ENCODE measurements at places on chromosomes 16 and 17.

DNA sequence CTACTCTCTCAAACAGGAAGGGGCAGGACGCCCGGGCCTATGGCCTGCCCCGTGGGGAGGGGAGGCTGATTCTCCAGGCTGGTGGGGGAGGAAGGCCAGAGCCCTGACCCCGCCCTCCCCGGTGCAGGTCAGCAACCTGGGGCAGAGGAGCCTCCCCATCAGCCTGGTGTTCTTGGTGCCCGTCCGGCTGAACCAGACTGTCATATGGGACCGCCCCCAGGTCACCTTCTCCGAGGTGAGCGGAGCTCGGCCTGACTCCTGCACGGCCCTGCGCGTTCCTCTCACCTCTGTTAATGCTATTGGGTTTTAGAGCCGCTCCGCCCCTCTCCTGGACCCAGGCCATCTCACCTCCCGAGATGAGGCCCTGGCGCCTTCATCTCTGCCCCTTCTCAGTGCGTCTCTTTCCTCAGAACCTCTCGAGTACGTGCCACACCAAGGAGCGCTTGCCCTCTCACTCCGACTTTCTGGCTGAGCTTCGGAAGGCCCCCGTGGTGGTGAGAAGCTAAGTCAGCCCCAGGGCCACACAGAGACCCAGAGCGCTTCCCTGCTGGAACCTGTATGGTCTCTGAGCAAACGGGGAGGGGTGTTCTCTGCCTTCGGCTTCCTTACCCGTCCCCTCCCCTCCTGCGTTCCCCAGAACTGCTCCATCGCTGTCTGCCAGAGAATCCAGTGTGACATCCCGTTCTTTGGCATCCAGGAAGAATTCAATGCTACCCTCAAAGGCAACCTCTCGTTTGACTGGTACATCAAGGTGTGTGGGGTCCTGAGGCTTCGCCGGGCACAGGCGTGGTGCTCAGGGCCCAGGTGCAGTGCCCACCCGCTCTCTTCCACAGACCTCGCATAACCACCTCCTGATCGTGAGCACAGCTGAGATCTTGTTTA, 25.1 kb upstream of the ITGAX start:
- peaks cover 43% of the 10 kb centered on the region for H3K27me3 ChIP-seq
- no peak overlapping the region for H3K27ac ChIP-seq
- peaks cover 8% of the 10 kb centered on the region for H3K4me1 ChIP-seq
- DNase-seq = no peak
- H3K4me3 ChIP-seq = no peak overlapping the region

GRCh38 chr16:88449267-88449561, 3.9 kb upstream of the ZFPM1 start:
- peaks cover 6% of the 10 kb centered on the region for H3K27me3 ChIP-seq
- no peak overlapping the region for H3K4me3 ChIP-seq
- peaks cover 6% of the 10 kb centered on the region for H3K4me1 ChIP-seq
- no peaks in the 10 kb centered on the region for H3K36me3 ChIP-seq

DNA sequence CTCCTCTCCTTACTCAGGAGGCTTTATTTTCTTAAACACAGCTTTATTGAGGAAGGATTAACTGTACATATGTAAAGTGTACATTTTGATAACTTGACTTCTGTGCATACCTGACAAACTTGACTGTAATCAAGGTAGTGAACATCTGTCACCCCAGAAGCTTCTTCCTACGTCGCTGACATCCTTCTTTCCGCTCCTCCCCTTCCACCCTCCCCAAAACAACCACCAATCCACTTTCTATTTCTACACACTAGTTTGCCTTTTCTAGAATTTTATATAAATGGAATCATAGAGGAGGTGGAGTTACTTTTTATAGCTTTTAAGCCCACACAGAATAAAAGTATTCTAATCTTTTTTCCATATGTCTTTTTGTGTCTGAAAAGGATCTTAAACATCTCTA, 225.2 kb upstream of the RBFOX1 start:
- no peaks in the 10 kb centered on the region for H3K27me3 ChIP-seq
- H3K4me1 ChIP-seq = no peaks in the 10 kb centered on the region
- H3K36me3 ChIP-seq = no peaks in the 10 kb centered on the region
- H3K4me3 ChIP-seq = no peak overlapping the region

DNA sequence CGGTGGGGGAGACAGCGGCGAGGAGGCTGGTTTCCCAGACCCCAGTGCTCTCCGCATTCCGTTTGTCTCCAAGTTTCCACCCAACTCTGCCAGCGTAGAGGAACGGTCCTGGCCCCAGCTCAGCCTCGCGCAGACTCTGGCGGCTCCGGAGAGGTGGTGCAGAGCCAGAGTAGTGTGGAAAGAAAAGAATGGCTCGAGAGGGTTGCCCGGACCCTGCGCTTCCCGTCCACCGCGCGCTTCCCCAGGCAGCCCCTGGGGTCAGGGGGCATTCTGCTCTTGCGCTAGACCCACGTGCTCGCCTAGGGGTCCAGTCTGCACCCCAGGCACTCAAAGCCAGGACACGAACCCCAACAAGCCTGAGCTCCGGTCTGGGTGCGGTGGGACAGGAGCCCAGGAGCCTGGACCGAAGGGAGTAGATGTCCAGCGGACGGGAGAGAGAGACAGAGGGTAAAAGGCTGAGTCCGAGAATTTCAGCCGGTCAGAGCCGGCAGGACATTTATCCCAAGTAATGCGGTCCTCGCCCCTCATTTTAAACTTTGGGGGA, 3.8 kb downstream of the PMP22 start:
- H3K4me3 ChIP-seq = peak overlapping the region; percentile 70
- H3K27me3 ChIP-seq = no peaks in the 10 kb centered on the region
- H3K4me1 ChIP-seq = peaks cover 36% of the 10 kb centered on the region
- H3K27ac ChIP-seq = peak overlapping the region; percentile 92

DNA sequence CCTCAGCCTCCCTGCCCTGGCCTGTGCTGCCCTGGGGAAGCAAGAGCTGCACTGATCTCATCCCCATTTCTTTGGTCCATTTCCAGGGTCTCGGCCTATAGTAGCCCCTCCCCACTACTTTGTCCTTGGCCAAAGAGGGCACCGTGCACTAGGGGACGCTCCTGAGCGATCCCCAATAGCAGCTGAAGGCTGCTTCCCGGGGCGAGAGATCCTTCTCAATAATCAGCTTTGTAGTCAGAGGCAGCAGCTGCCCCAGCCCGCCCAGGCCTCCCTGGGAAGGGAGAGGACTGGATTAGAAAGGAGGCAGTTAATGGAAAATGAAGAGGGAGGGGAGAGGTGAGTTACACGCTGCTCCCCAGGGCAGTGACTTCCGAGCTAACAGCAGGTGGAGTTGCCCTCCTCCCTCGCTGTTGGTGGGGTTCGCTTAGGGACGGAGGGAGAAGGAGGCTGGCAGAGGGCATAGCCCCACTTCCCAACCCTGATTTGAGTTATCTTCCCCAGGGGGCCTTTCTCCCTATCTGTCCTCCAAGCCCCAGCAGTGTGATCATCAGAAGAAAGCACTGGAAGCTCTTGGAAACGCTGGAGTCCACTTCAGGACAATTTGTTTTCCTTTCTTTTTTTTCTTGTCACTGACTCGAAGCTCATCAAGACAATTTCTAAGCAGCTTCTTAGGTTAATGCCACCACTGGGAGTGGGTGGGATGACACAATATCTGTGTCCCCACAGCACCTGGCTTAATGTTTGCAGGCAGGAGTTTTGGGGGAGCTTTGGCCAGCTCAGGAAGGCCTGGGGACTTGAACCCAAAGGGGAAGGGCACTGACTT, 2.6 kb downstream of the MXRA7 start:
- peak overlapping the region; percentile 98 for H3K27ac ChIP-seq
- H3K36me3 ChIP-seq = no peaks in the 10 kb centered on the region
- H3K4me1 ChIP-seq = peaks cover 54% of the 10 kb centered on the region
- H3K4me3 ChIP-seq = no peak overlapping the region

DNA sequence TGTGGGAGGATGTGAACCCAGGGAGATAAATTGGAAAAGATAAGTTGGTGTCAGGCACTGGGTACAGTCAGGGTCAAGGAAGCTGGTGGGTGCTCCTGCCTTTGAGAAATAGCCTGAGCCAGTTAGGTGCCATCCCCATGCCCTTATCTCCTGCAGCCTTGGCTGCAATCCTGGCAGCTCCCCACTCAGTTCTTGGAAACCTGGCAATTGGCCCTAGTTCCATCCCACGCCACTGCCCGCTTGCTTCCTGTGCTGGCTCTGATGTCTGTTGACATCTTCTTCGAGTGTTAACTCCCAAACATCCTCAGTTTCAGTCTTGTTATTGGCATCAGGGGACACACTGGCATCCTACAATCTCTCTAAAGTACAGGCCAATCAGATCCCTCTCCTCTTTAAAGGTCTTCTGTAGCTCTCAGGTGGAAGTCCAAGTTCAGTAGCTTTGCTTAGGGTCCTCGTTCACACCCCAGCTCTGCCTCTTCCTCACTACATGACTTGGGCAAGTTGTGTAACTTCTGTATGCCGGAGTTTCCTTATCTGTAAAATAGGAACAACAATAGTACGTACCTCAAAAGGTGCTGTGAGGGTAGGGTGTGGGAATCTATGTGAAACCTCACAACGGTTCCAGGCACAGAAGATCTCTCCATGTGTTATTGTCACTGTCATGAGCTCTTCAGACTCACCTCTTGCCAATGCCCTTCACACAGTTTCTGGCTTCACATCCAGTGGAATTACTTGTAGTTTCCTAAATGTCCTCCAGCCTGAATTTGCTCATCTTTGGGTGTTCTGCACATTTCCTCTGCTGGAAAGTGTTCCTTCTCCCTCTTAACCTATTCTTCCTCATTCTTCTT, 13.5 kb upstream of the PRKAR1A start:
- peak overlapping the region; percentile 18 for H3K27ac ChIP-seq
- H3K36me3 ChIP-seq = no peaks in the 10 kb centered on the region
- no peaks in the 10 kb centered on the region for H3K4me1 ChIP-seq
- no peaks in the 10 kb centered on the region for H3K27me3 ChIP-seq

DNA sequence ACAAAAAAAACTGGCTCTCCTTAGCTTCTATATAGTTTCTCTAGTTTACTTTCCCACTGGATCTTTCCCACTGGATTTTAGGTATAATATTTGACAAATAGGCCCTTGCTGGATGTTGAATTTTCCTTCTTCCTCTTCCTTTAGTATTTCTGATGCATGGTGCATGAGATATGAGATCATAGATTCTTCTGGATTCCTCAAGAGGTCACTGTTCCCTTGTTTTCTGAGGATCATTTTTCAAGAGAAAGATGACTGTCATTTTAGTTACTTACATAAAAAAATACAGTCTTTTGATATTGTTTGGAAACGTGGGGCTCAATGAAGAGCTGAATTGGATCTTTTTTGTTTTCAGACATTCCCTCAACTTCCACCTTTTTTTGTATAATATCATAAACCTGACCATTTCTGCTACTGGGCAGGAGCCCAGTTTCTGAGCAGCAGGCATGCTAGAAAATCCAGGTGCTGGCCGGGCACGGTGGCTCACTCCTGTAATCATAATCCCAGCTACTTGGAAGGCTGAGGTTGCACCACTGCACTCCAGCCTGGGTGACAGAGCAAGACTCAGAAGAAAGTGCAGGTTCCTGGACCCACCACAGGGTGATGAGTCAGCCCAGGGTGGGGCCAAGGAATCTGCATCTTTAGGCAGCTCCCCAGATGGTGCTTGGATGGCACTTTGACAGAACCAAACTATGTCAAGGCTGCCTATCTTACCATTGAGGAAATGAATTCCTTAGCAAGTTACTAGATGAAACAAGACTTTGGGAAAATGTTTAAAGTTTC, 70.3 kb downstream of the SDR42E1 start:
- no peak overlapping the region for H3K4me3 ChIP-seq
- H3K4me1 ChIP-seq = no peaks in the 10 kb centered on the region
- no peaks in the 10 kb centered on the region for H3K27me3 ChIP-seq
- H3K27ac ChIP-seq = no peak overlapping the region
- H3K36me3 ChIP-seq = no peaks in the 10 kb centered on the region

DNA sequence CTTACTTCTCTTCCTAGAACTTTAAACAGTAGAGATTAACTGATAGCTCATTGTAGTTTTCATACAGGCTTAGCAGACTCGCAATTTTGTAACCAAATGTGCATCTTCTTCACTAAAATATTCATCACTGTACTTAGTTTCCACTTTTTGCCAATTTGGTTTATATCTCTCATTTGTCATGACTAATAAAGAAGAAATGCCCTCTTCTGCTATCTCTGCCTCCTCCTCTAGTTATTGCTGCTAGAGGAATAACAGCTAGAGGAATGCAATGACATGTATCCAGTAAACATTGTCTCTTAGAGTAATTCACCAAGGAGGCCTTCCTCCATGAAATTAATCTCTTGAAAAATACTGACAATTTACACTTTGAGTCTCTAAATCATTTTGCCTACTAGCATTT, 115.5 kb upstream of the COX10 start:
- no peak for DNase-seq
- no peaks in the 10 kb centered on the region for H3K4me1 ChIP-seq
- H3K4me3 ChIP-seq = no peak overlapping the region
- no peaks in the 10 kb centered on the region for H3K27me3 ChIP-seq
- H3K36me3 ChIP-seq = no peaks in the 10 kb centered on the region

- H3K36me3 ChIP-seq = no peaks in the 10 kb centered on the region
- H3K27me3 ChIP-seq = no peaks in the 10 kb centered on the region
- no peak overlapping the region for H3K27ac ChIP-seq
- H3K4me3 ChIP-seq = no peak overlapping the region
Measured at GRCh38 chr17:73410586-73411312, 98.9 kb upstream of the CDC42EP4 start.

- H3K27me3 ChIP-seq = no peaks in the 10 kb centered on the region
- no peak overlapping the region for H3K27ac ChIP-seq
- no peaks in the 10 kb centered on the region for H3K36me3 ChIP-seq
- H3K4me3 ChIP-seq = no peak overlapping the region
- no peak for DNase-seq
- no peaks in the 10 kb centered on the region for H3K4me1 ChIP-seq
Measured at GRCh38 chr17:11029791-11030190, 191.9 kb upstream of the PIRT start.

GRCh38 chr17:81500047-81500446, 12.6 kb downstream of the ACTG1 start:
- H3K27ac ChIP-seq = no peak overlapping the region
- H3K4me3 ChIP-seq = no peak overlapping the region
- H3K27me3 ChIP-seq = no peaks in the 10 kb centered on the region

GRCh38 chr17:42518755-42519545, 17.1 kb upstream of the NAGLU start:
- H3K27ac ChIP-seq = peak overlapping the region; percentile 94
- H3K27me3 ChIP-seq = no peaks in the 10 kb centered on the region
- no peak overlapping the region for H3K4me3 ChIP-seq

GRCh38 chr16:22109258-22109898, 17.0 kb downstream of the VWA3A start:
- no peak overlapping the region for H3K4me3 ChIP-seq
- no peak overlapping the region for H3K27ac ChIP-seq
- no peaks in the 10 kb centered on the region for H3K27me3 ChIP-seq

DNA sequence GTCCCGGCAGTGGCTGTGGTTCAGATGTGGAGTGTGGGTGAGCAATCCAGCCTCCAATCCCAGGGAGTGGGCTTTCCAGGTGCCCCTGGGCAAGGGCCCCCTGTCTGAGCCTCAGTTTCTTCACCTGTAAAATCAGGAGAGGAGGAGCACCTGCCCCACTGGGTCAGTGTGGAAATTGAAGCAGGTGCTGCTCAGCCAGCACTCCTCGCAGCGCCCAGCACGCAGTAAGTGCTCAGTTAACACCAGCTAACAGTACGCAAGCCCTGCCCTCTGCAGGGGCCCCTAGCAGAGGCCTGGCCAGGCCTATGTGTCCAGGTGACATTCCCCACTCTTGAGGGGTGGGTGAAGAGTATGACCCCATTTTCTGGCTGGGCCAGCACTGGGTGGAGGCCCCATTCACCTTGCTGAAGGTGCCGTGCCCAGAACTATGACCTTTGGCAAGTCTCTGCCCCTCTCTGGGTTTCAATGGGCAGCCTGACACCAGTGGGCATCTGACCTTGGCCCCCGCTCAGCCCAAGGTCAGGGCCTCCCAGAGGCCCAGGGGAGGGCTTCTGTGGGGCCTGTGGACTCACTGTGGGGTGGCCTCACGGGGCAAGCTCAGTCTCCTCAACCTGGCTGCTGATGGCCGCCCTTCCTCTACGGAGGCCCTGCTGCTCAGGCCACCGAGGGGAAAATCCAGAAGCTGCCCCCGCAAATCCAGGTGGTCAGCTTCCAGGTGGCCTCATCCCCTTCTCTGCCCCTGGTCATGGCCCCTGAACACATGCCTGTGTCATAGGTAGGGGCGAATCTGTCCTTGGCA, 2.5 kb downstream of the MTSS2 start:
- H3K27me3 ChIP-seq = no peaks in the 10 kb centered on the region
- no peak for DNase-seq

All from tibial nerve (tissue), 4 donors.